ENCODE measurements at places on chromosomes 4 and X. TPM values are rescaled to one million over a fixed set of nuclear protein-coding genes. Genes with fewer than 3 reads are reported as not detected.

RNF212 gene
- 0.98 TPM for total RNA-seq

LGI2 gene
- not detected for total RNA-seq

SPON2 gene
- total RNA-seq, result 5.5 TPM

BTK gene
- total RNA-seq, result 0.47 TPM

FATE1 gene
- total RNA-seq, result not detected

CLDN34 gene
- total RNA-seq, result not detected

WDR17 gene
- 1.7 TPM for total RNA-seq

DCAF8L2 gene
- total RNA-seq, result not detected

POU4F2 gene
- total RNA-seq, result not detected

RASL11B gene
- not detected for total RNA-seq

GRCh38 chrX:92230628-92231027 lies 451.5 kb downstream of the PCDH11X start:
- H3K27me3 ChIP-seq, result no peaks in the 10 kb centered on the region
- no peaks in the 10 kb centered on the region for H3K36me3 ChIP-seq
- no peak overlapping the region for H3K4me3 ChIP-seq
- no peak for DNase-seq

- H3K36me3 ChIP-seq, result no peaks in the 10 kb centered on the region
- H3K4me3 ChIP-seq, result no peak overlapping the region
- DNase-seq, result no peak
- no peaks in the 10 kb centered on the region for H3K27me3 ChIP-seq
Measured at GRCh38 chrX:133939655-133940302, 45.6 kb downstream of the GPC3 start.

GRCh38 chrX:106748377-106748776 lies 21.9 kb downstream of the RNF128 start:
- H3K27me3 ChIP-seq, result peaks cover 8% of the 10 kb centered on the region
- no peak for DNase-seq
- H3K36me3 ChIP-seq, result no peaks in the 10 kb centered on the region
- no peak overlapping the region for H3K27ac ChIP-seq

DNA sequence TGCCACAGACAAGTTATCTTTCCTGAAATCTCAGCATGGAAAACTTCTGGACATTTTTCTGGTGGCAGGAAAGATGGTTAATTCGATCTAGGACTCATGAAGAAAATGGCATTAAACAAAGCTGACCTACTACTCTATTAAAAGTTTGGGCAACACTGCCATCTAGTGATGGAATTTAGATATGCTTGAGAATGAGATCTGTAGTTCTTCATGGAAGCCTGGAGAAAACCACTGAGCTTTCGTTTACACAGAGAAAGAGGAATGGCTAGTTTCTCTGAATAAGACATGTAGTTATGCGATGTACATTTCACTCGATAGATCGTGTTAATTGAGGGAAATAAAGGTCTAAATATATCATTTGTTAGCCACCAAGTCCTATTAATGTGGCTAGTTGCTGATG lies 51.7 kb upstream of the CHRDL1 start:
- no peak overlapping the region for H3K4me3 ChIP-seq
- H3K4me1 ChIP-seq, result no peaks in the 10 kb centered on the region
- H3K27me3 ChIP-seq, result no peaks in the 10 kb centered on the region
- DNase-seq, result no peak
- no peak overlapping the region for H3K27ac ChIP-seq
- H3K36me3 ChIP-seq, result no peaks in the 10 kb centered on the region

DNA sequence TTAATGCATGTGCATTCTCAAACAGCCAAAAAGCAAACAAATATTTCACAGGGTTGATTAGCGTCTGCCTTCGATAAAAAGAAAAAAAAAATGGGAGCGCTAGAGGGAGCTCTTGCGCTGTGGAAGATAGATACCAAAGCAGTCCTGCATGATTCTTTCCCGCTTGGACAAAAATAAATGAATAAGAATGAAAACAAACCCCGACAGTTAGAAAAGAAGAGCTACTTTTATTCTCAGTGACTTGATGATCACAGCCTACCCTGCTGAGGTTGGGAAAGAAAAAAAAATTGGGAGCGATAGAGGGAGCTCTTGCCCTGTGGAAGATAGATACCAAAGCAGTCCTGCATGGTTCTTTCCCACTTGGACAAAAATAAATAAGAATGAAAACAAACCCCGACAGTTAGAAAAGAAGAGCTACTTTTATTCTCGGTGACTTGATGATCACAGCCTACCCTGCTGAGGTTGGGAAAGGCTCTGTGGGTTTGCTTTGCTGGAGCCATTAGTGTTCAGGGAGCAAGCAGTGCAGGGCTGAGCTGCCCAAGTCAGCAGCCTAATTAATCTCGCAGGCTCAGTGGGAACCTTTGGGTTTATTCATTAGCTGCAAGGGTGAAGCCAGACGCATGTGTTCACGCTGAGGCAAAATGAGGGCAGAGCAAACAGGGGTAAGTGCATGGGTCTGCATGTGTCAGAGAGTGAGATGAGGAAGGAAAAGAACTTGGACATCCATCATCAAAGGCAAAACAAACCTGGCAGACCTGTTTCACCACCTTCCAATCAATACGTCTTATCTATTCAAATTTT lies 249.3 kb upstream of the PRKX start:
- H3K36me3 ChIP-seq, result no peaks in the 10 kb centered on the region
- peaks cover 5% of the 10 kb centered on the region for H3K27me3 ChIP-seq
- DNase-seq, result peak; percentile 5
- no peak overlapping the region for H3K27ac ChIP-seq

DNA sequence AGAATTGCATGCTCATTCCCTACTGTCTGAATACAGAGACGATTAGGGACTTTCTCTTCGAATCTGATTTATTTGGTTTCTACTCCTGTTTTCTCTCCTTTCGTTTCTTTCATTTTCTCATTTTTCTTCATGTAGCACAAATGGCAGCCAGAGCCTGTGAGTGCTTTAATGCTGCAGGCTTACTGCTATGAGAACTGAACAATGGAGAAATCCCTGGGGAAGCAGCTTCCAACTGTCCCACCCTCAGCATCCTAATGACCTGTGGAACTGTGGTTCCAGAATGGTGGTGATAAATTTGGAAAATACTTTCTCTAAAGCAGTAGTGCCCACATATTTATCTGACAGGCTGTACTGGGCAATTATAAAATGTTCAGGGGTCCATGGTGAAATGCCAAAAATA lies 930.4 kb downstream of the DMD start:
- no peak overlapping the region for H3K27ac ChIP-seq
- H3K4me3 ChIP-seq, result no peak overlapping the region
- no peaks in the 10 kb centered on the region for H3K27me3 ChIP-seq

- peak overlapping the region; percentile 78 for H3K4me3 ChIP-seq
- DNase-seq, result peak; percentile 53
- no peaks in the 10 kb centered on the region for H3K36me3 ChIP-seq
Measured at GRCh38 chr4:89837385-89837992, 528 bp upstream of the SNCA start.

DNA sequence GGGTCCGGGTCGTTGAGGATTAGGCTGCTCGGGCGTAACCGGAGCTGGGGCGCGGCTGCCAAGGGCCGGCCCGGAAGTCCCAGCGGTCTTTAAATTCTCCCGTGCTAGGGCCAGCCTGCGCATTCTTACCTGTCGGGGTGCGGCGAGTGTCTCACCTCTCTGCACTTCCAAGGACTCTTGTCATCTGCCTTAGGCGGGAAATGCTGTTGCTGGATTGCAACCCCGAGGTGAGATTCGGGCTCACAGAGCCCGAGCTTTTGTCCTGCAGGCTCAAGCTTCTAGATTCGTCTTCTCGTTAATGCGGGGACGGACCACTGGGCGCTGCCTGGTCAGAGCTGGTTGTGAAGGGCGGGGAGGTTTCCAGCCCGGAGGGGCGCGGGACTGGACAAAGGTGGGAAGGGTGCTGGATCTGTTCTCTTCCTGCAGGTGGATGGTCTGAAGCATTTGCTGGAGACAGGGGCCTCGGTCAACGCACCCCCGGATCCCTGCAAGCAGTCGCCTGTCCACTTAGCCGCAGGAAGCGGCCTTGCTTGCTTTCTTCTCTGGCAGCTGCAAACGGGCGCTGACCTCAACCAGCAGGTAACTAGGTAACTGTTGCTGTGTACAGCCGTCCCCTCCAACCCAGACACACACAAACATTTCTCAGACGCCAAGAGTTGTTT lies at the start of gene ANKRD37:
Gene ANKRD37 (plus strand): TSS at position 118 of the 662 bp plus-strand sequence. CDS start 83 bp downstream, at position 201.
- H3K36me3 ChIP-seq, result peaks cover 7% of the 10 kb centered on the region
- no peaks in the 10 kb centered on the region for H3K27me3 ChIP-seq
- no peak for DNase-seq
- peak within 1 kb of the TSS; percentile 98 for H3K27ac ChIP-seq

DNA sequence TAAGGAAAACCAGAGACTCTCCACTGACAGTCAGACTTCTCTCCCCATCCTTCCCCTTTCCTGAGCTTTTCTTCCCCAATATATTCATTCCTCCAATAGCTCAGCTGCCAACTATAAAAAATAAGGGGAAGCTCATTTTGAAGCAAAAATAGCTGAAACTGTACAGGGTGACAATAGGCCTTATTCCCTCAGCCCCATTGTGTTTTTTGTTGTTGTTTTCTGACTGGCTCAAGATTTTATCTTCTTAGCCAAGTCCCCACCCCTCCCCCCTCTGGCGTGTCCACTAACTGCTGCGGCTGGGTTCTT lies 26.2 kb downstream of the PRPS1 start:
- no peaks in the 10 kb centered on the region for H3K27me3 ChIP-seq
- peaks cover 13% of the 10 kb centered on the region for H3K4me1 ChIP-seq
- H3K27ac ChIP-seq, result no peak overlapping the region
- peaks cover 6% of the 10 kb centered on the region for H3K36me3 ChIP-seq
- no peak for DNase-seq

DNA sequence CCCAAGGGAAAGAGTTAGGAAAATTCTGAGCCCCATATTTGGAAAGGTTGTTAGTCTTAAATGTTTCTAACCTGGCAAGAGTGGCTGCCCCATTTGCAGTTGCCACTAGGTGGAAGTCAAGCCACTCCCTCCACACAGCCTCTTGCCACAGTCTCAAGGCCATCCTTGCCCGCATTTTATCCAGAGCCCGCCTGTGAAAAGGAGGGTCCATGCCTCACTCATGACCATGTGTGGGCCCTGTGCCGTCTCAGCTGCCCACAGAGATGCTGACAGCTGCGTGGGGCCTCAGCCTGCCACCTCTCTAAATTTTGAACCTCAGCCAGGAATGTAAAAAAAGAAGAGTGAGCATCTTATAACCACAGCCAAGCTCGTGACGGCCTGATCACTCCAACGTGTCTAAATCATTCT lies 201.5 kb upstream of the FAM241A start:
- H3K27ac ChIP-seq, result no peak overlapping the region
- no peak overlapping the region for H3K4me3 ChIP-seq
- no peaks in the 10 kb centered on the region for H3K4me1 ChIP-seq

DNA sequence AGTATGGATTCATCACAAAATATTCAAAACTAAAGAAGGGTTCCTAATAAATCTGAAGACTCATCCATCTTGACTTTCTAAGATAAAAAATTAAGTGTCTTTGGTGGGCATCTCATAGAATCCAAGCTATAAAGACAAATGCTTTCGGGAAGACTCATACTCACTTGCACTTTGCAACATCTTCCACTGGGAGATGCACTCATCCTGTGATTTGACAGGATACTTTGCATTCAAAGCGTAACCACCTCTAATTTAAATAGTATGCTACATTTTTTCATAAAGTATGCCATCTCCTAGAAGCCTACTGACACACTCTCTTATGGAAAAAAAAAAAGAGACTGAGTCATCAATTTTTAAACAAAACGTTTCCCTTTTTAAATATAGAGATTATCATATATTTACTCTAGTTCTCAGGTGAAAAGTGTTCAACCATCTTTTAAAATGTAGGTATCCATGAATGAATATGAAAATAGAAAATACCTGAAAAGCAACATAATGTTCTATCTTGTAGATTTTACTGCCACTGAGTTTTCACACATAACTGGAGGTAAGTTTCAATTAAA lies 119.6 kb downstream of the KLHL13 start:
- H3K36me3 ChIP-seq, result no peaks in the 10 kb centered on the region
- H3K27me3 ChIP-seq, result no peaks in the 10 kb centered on the region
- DNase-seq, result no peak
- H3K4me1 ChIP-seq, result no peaks in the 10 kb centered on the region
- no peak overlapping the region for H3K27ac ChIP-seq

DNA sequence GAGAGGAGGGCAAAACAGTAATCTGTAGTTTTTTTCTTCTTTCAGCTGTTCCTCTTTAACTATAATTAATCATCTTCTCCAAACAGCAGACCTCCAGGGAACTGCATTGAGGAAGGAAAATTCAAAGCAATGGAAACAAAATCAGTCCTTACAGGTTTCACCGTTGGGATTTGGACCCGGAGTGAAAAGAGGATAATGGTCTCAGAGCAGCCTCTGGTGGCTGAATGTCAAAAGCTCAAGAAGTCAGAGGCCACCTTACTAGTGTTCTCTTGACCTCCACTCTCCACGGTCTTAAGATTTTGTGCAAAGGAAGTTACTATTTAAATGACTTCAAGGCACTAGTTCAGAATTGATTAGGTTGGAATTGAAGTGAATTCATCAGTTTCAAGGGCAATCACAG lies 16.0 kb upstream of the MID1 start:
- H3K27me3 ChIP-seq, result no peaks in the 10 kb centered on the region
- H3K36me3 ChIP-seq, result no peaks in the 10 kb centered on the region
- no peak for DNase-seq
- no peak overlapping the region for H3K4me3 ChIP-seq

- H3K36me3 ChIP-seq, result no peaks in the 10 kb centered on the region
- H3K27ac ChIP-seq, result no peak overlapping the region
- peak; percentile 30 for DNase-seq
- no peaks in the 10 kb centered on the region for H3K27me3 ChIP-seq
- H3K4me1 ChIP-seq, result peaks cover 21% of the 10 kb centered on the region
- no peak overlapping the region for H3K4me3 ChIP-seq
Measured at GRCh38 chr4:37762294-37762990, 64.0 kb upstream of the PGM2 start.

- H3K27me3 ChIP-seq, result no peaks in the 10 kb centered on the region
- H3K4me1 ChIP-seq, result peaks cover 16% of the 10 kb centered on the region
- no peak for DNase-seq
- no peak overlapping the region for H3K27ac ChIP-seq
- no peak overlapping the region for H3K4me3 ChIP-seq
Measured at GRCh38 chr4:83486457-83487129, 1.7 kb upstream of the ABRAXAS1 start.

DNA sequence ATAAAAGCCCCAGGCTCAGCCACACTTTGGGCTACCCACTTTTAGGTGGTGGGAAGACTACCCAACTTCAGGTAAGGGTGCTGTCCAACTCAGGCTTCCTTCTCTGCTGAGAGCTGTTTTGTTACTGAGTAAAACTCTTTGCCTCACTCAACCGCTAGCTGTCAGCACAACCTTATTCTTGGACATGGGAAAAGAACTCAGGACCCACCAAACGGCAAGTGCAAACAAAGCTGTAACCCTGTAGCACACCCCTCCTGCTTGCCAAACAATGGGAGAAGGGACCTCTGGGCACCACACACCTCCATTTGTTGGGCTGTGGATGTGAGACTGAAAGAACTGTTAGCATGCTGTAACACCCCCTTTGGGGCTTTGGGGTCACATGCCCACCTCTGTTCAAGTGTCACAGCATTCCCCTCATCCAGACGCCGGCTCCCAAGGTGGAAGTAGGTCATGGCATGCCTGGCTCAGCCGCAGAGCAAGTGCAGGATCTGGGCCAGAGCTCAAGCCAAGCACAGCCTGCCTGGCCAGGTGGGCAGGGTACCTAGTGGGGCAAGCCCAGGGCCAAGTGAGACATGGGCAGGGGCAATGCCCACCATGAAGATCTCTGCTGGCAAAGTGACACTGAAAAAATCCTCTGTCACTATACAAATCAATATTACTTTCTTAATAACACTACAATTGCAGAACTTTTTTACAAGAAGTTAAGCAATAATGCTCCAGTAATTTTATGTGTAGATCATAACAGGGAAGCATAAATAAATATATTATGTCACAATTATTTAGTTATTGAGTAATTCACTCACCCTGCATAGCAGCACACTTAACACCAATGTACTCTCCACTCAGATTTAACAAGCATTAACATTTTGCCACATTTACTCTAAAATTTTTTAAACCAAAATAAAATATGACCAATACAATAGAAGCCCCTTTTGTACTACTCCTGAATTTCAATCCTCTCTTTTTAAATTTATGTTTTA lies 107.2 kb downstream of the TBCK start:
- no peaks in the 10 kb centered on the region for H3K4me1 ChIP-seq
- peaks cover 18% of the 10 kb centered on the region for H3K36me3 ChIP-seq
- no peaks in the 10 kb centered on the region for H3K27me3 ChIP-seq
